ENCODE measurements at places on chromosomes 5 and 9.
A peak's percentile ranks its signal among the peaks of the same experiment; 100 is the strongest.

- no peak for DNase-seq
Observed at GRCh38 chr5:44974813-44975212, 166.1 kb downstream of the MRPS30 start.

- no peak for DNase-seq
Observed at GRCh38 chr5:122999947-123000563, 36.5 kb downstream of the PPIC start.

DNA sequence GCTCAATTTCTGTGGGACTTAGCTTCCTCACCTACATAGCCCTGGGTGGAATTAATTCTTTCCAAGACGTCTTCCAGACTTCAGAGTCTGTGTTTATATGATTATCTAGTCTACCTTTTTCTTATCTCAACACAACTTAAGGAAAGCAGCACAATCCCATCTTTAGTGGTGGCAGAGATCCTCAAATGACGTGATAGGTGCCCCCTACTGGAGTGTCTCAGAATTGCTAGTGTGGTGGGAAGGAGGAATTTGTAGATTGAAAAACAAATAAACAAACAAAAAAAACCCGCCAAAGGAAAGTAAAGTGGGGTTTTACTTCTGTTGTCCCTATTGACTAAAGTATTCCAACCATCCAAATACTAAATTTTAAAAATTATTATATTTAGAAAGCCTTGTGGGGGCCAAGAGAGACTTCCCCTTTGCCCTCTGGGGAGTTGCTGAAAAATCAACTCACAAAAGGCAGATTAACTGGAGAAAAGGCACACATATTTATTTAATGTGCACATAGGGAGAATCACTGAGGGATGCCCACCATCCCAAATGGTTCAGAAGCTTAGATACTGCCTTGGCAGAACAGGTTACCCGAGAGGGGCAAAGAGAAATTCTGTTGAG is 283.3 kb downstream of the TMEM167A start:
- DNase-seq: peak; percentile 5

GRCh38 chr5:158349987-158350386 is 491.0 kb upstream of the CLINT1 start:
- DNase-seq: no peak

- DNase-seq: no peak
Observed at GRCh38 chr9:14302405-14302804, 11.5 kb downstream of the NFIB start.

DNA sequence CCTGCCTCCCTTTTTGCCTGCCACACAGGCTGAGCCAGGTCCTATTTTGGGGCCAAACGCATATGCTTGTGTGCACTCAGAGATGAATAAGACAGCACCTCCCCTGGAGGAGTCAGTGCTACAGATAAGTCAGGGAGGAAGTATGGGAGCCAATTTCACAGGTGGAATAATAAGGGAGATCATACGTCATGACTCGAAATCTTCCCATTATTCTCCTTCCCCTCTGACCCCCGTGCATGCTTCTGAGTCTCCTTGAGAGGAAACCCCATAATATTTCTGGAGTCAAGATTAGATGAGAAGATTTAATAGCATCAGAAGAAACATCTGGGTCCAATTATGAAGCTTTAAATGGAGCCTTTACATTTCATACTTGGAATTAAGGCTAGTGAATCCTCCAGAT is 15.1 kb upstream of the ZCCHC7 start:
- no peak for DNase-seq

GRCh38 chr5:169369130-169369529 is 68.2 kb upstream of the SLIT3 start:
- no peak for DNase-seq

DNA sequence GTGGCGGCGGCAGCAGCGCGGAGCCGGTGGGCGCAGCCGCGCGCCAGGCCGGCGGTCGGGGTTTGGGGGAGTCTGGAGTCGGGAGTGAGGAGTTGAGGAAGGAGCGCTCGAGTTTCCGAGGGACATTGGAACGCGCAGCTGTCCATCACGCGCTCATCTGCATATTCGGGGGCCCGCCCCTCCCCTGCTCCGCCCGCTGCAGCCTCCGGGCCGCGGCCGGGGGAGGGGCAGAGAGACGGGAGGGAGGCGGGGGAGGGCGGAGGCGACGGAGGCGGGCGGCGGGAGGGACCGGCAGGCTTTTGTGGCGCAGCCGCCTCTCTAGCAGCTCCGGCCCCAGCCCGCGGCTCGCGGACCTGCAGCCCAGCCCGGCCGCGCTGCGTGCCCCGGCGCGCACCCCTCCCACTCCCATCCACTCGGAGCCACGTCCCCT is at the start of gene IRX2:
Gene IRX2 (minus strand): TSS at position 86 of the 430 bp plus-strand sequence. CDS start 264 bp downstream, outside the sequence.
- DNase-seq: no peak

DNA sequence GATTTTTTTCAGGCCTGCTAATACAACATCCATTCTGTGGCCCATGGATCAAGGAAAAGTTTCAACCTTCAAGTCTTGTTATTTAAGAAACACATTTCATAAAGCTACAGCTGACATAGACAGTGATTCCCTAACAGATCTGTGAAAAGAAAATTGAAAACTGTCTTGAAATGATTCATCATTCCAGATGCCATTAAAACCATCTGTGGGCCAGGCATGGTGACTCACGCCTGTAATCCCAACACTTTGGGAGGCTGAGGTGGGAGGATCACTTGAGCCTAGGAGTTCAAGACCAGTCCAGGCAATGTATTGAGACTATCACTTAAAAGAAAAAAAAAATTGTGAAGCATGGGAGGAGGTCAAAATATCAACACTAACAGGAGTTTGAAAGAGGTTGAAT is 6.0 kb downstream of the RAPGEF6 start:
- no peak for DNase-seq

DNA sequence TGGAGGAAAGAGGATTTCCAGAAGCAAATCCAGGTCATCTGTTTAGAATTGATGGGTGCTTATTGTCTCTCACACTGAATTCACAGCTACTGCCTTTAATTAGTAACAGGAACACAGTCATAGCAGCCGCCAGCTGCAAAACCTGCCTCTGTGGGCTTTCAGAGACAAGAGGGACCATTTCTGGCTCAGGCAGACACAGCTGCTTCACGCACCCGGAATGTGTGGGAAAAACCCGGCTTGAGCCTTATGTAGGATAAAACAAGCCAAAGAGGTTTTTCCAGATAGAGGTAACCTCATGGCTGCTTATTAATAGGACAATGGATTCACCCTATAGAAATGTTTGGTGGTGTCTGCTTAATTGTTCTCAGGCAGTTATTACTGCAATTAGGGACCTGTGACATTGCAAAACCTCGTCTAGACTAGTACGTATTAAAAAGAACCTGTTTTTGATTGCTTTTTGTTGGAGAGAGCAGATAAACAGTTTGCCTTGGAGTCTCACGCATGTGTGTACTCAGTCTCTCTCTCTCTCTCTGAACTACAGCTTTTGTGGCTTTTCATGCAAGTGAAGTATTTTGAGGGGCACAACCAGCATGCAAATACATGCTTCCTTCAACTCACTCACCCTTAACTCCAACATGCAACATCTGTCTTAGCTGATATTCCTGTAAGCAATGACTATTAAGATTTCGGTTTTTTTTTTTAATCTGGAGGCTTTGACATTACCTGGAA is 302.7 kb downstream of the PLK2 start:
- DNase-seq: no peak

DNA sequence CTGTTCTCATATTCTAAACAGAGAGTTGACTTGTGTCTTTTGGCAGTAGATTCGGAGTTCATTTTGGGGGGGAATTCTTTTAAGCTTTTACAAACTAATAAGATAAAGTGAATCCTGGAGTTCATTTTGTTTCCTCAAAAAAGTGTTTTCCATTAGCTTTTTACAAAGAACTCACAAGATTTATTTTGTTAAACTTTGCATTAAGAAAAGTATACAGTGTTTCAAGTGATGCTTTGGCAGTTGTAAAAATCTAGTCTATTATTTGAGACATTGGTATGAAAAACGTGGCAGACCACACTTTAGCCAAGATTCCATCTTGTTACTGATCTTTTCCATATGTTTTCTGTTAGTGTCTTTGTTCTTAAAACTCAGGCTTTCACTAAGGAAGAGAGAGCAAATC is 1.2 kb upstream of the OMD start:
- DNase-seq: no peak

DNA sequence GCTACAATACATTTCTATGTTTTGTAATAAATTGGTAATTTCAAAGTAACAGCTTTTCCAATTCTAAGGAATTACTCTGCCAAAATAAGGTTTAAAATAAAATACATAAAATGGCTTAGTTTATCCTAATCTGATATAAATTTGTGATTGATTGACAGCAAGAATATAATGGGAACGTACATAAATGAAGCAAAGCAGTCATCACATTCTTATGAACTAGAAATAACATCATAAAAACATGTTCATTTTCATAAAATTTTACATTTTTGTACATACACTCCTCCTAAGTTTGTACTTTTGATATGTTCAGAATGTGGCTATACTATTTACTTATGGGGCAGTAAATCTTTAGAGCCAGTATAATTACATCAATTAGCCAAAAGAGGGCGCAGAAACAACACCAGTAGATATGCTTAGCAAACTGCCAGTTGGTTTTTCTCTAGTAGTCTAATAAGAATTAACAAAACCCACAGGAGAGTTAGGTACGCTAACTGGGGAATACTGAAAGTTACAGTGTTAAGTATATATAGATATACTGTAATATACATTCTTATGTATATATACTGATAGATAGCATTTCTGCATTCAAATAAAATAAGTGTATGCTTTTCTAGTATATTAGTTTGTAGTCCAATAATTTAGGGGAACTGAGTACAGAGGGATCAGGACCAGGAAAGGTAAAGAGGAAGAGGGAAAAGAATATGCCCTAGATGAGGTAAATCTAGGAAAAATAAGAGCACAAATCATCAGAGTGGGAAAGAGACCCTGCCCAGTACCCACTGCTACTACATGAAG is 76.8 kb downstream of the ZDHHC21 start:
- DNase-seq: no peak

GRCh38 chr5:53262348-53262970 is 152.9 kb upstream of the MOCS2 start:
- no peak for DNase-seq

GRCh38 chr5:159133041-159133741 is 33.5 kb upstream of the EBF1 start:
- DNase-seq: no peak

GRCh38 chr5:8695902-8696845 is 827.2 kb downstream of the MTRR start:
- DNase-seq: no peak

DNA sequence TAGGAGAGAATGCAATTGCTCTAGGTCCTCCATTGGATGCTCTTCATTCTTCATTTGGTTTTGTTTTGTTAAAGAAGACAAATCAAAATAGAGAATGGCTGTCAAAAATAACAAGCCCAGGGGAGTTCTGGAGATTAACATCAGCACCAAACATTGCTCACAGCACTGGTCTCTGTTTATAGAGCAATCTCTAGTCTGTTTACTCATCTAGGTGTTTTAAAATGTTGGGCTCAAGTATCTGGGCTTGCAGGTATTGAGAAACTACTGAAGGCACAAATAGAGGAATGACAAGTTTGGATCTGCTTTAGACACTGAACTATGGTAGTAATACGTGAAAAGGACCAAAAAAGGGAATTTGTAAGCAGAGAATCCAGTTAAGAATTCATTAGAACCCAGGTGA is 77.0 kb upstream of the TMC1 start:
- DNase-seq: no peak

DNA sequence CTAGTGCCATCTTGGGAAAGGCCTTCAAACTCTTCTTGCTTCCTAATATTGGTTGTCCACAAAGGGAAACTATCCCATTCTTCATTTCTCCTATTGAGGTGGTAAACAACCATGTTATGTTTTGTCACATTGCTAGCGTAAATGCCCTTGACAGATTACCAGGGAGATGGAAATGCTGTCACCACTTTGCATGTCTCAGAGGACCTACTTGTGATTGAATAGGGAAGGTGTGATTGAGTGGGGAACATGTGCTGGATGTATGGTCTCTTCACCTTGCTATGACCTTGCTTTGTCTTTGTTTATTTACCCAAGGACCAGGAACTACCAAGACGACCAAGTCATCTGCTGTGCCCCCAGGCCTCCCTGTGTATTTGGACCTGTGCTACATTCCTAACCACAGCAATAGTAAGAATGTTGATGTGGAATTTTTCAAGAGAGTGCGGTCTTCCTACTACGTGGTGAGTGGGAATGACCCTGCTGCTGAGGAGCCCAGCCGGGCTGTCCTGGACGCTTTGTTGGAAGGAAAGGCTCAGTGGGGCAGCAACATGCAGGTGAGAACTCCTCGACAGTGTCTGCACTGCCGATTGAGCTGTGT is 96.1 kb downstream of the MAP1B start:
- no peak for DNase-seq

DNA sequence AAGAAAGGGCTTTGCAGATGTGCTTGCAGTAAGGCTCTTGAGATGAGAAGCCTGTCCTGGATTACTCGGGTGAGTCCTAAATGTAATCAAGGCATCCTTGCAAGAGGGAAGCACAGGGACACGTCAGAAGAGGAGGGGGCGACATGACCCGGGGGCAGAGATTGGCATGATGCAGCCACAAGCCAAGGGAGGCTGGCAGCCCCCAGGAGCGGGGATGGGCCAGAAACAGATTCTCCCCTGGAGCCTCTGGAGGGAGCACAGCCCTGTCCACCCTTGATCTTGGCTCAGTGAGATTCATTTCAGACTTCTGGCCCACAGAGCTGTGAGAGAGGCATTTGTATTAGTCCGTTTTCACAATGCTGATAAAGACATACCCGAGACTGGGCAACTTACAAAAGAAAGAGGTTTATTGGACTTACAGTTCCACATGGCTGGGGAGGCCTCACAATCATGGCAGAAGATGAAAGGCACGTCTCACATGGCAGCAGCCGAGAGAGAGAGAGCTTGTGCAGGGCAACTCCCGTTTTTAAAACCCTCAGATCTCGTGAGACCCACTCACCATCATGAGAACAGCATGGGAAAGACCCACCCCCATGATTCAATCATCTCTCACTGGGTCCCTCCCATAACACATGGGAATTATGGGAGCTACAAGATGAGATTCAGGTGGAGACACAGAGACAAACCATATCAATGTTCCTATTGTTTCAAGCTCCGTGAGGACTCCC is 76.1 kb downstream of the ADAMTS2 start:
- no peak for DNase-seq

- DNase-seq: no peak
Observed at GRCh38 chr5:43854697-43855292, 251.8 kb downstream of the NNT start.

- DNase-seq: no peak
Observed at GRCh38 chr5:174725261-174725990, 1.0 kb downstream of the MSX2 start.

- DNase-seq: no peak
Observed at GRCh38 chr5:84715091-84715490, 330.4 kb upstream of the EDIL3 start.

GRCh38 chr5:18771097-18771610 is 1136.9 kb downstream of the TAF11L14 start:
- no peak for DNase-seq

DNA sequence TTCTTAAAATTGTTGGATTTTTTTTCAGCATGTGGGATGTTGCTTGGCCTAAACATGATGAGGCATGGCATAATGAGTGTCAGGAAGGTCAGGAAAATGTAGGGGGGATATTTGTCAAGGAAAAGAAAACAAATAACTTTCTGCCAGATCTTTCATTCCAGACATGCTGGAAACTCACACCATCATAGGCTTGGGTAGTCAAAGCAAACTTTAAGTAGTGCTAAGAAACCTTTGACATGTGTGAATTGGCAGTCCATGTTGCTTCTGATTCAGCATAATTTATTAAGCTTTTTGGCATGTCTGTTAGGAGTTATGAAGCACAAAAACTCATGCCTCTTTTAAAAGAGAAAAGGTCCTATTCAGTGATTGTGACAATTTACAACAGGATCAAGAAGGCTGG is 61.3 kb upstream of the MTAP start:
- no peak for DNase-seq
